ENCODE measurements at places on chromosomes 5 and 9.

GRCh38 chr5:159003045-159004030 lies 96.4 kb downstream of the EBF1 start:
- DNase-seq, result no peak

GRCh38 chr5:143245929-143246561 lies 157.4 kb downstream of the NR3C1 start:
- DNase-seq, result peak; percentile 45

DNA sequence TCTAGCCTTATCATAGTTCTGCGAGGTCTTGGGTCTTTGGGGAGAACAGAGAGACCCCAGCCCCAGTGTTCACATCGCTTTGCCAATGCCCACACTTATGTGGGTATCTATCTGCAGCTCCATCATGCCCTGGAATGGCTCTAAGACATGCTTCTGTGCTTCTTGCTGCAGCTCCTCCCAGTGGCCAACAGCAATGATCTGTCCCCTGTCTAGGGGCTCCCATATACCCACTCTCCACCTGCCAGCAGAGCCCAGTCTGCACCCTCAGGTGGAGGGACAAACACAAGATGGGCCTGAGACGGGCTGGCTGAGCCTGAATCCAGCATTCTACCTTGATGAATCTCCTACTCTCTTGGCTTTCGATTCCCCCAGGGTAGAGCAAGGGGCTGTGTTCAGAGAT lies 14.6 kb upstream of the DAP start:
- DNase-seq, result no peak

DNA sequence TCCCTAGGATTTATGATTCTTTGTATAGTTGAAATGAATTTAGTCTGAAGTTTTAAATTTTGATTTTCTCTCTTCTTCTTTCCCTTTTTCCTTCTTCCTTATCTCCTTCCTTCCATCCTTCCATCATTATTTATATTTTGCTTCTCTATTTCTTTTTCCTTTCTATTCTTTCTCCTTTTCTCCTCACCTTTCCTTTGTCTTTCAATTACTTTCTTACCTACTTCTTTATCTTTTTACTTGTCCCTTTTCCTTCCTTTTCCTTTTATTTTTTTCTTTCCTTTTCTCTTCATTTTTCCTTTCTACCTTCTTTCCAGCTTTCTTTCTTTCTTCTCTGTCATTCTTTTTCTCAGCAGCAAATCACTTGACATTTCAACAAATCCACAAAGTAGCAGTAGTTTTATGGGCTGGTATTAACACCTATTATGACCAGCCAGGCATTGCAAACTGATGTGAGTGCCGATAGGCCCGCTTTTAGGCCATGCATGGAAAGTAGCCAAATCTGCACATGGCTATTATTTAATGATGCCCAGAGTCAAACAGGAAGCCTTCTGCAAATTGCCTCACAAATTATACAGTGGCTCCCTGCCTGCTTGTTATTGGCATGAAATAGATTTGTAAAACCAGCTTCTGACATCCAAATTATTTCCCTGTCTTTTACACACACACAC lies 37.1 kb upstream of the NR3C1 start:
- no peak for DNase-seq

DNA sequence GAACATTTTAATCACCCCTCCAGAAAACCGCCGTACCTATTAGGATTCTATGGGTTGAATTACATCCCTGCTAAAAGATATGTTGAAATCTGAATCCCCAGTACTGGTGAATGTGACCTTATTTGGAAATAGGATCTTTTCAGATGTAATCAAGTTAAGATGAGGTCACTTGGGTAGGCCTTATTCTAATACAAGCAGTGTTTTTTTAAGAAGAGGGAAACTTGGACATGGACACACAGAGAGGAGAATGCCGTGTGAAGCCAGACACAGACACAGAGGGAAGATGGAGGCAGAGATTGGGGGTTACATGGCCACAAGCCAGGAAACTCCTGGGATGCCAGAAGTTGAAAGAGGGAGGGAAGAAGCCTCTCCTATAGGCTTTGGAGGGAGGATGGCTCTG lies 183.5 kb downstream of the GNA14 start:
- DNase-seq, result no peak

- DNase-seq, result no peak
Measured at GRCh38 chr9:126363847-126364671, 37.4 kb downstream of the MVB12B start.

DNA sequence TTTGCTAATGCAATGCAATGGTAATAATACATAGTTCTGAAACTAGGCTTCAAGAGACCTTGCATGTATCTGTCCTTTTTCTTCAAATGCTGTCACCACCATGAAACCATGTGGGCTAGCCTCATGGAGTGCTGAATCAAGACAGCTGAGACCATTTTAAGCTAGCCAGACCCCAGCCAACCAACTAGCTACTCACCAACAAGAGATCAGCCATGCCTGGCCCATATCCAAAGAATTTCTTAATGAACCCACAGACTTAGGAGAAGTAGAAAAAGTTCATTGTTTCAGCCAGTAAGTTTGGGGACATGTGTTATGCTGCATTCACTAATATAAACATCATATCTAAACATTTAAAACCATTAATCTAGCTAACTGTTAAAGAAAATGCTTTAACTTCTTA lies 139.8 kb upstream of the EDIL3 start:
- DNase-seq, result no peak

DNA sequence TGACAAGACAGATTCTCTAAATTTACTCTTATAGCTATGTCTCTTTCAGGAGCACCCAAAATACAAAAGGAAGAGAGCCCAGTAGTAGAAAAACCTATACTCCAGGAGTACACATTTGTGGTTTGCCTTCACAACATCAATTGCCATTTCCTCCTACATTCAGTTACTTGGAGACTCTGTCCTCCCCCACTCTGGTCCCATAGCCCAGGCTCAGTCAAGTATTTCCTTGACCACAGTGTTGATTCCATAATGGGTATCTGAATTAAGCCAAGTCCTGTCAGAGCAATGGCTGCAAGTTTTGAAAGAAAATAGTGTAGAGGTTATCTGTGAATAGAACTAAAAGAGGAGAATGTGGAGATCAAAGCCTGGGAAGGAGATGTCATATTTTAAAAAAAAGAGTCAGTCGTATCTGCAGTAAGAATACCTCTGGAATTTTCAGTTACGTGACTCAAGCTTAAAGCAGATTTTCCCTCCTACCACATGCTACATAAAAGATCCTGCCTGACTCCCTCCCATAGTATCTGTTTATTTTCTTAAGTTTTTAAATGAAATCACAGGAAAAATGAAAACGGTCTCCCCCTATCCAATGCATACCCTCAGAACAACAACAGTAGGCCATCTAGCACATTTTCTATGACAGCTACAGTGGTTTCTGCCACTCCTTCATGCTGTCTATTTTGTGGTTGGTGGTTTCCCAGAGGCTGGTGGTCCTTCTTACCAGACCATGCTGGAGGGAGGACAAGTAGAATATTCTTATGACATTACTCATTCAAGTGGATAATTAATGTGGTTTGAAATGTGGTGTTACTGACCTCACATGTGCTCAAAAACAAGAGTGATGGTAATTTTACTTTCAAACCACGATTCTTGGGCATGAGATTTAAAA lies 249.7 kb upstream of the TMEM161B start:
- DNase-seq, result no peak

GRCh38 chr9:18060269-18060934 lies 413.6 kb upstream of the ADAMTSL1 start:
- no peak for DNase-seq
